NCI-H774 (cell line): ENCODE measurements at places on chromosomes 1 and 21.

DNA sequence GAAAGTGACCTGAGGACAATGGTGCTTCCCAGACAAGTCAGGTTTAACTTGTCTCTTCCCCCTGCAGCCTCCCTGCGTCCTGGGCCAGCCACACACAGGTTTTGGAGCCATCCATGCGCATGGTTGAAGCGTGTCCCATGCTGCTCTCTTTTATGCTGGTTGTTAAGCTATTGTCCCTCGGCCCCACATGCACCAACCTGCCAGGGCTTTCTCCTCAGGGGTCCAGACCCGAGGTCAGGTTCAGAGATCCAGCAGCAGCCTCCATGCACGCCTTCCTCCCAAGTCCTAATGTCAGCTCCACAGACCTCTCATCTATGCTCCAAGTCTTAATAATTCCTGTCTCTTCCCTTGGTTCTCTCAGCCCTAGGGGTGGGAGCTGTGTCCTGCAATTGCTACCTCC is 1.6 kb downstream of the ABCA4 start:
- DNase-seq, result no peak

GRCh38 chr1:890661-891060 is 33.1 kb upstream of the SAMD11 start:
- DNase-seq, result no peak

GRCh38 chr1:17094664-17095063 is 24.6 kb downstream of the PADI2 start:
- DNase-seq, result no peak

DNA sequence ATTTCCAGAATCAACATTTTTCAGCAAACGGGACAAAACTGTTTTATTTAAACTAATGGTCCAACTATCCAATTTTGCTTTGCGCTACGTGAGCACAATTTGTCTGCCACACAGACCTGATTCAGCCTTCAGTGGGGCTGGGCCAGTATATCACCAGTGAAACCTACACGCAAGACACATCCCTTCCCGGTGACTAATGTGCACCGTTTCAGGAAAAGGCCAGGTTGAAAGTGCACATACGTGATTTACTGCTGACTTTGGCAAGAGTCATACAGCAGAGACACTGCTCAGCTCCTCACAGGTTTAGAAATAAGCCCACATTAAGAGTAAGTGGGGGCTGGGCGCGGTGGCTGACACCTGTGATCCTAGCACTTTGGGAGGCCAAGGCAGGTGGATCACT is 5.1 kb upstream of the TMEM51 start:
- DNase-seq, result no peak

- DNase-seq, result no peak
These were observed 350.5 kb downstream of the MATN1 start for GRCh38 chr1:30372792-30373433.

DNA sequence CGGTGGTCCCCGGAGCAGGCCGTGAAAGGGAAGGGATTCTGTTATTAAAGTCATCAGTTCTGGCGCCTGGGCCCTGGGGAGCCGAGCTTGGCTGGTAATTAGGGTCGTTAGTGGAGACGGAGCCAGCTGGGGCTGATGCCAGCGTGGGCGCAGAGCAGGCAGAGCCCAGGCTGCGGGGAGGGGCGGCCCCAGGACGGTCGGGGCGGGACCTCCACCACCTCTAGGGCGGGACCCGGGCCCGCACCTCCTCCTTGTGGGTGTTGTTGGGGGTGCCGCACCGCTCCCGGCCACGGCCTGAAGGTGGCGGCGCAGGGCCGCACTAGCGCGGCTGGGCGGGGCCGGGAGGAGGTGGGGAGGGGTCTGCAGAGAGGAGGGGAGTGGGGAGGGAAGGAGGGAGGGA is 470.6 kb downstream of the PTPRU start:
- peak; percentile 31 for DNase-seq

GRCh38 chr1:159798893-159799292 is 3.3 kb upstream of the FCRL6 start:
- DNase-seq, result peak; percentile 82

DNA sequence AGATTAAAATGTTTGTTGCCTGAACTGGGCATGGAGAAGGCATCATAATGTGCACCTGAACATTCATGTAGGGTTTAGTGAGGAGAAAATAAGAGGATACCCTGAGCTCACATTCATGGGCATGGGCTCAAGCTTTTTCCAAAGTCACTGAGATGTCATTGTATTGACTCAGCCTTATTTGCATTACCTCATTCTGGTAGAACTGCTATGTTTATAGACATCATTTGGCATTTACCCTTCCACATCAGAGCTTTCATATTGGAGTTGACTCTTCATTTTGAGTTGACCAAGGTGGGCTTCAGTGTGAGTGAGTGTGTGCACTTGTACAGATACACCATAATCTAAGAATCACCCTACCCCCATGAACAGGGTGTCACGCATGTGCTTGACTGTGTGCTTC is 143.2 kb downstream of the PBX1 start:
- no peak for DNase-seq

- peak; percentile 24 for DNase-seq
These were observed 4.9 kb upstream of the POFUT2 start for GRCh38 chr21:45292399-45293219.

DNA sequence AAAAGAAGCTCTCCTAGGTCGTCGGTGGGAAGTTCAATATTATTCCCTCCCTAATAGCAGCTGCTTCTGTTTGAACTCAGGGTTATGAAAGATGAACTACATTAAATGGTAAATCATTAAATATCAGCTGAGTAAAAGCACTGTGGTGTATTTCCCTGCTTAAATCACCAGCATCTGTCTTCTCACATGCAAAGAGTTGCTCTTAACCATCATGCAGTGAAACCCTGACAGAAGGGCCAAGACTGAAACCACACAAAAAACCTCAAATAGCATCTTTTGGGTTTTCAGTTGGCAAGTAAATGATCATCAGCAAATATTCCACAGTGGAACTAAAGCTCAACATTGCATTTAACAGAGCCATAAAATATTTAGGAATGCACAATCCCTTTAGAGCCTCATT is 380.0 kb upstream of the ADGRL2 start:
- DNase-seq, result no peak

GRCh38 chr1:186557147-186557777 is 96.3 kb upstream of the PDC start:
- DNase-seq, result no peak

GRCh38 chr1:87959236-87959635 is 630.6 kb downstream of the LMO4 start:
- no peak for DNase-seq

DNA sequence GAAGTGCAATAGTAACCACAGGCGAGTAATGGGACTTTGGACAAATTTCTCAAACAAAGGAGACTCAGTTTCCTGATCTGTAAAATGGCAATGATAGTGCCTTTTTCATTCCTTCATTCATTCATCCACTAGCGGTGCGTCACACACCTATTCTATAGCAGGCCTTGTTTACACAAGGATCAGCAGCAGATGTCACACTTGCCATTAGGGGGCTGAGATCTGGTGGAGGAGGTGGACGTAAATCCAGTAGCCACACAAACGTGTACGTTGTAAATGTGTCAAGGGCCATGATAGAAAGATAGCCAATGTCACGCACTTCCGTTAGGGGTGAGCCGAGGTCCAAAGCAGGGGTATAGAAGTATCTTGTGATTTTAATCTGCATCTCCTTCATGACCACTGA is 34.2 kb downstream of the SERINC2 start:
- no peak for DNase-seq

DNA sequence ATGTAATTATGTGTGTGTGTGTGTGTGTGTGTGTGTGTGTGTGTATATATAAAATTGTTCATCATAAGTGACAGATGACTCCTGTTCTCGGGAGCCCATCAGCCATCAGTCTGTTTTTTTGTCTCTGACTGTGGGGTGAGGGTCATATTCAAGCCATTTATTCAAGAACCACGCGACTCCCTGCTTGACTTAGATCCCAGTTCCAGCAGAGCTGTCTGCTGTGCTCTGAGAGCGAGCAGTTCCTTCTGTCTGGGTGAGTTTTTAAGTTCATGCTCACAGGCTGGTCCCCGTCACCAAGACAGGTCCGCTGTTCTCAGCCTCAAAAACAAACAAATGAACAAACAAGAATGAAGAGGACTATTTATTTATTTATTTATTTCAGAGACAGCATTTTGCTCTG is 18.3 kb upstream of the NPPB start:
- DNase-seq, result no peak

GRCh38 chr1:57089221-57089620 is 123.4 kb upstream of the C8B start:
- no peak for DNase-seq

DNA sequence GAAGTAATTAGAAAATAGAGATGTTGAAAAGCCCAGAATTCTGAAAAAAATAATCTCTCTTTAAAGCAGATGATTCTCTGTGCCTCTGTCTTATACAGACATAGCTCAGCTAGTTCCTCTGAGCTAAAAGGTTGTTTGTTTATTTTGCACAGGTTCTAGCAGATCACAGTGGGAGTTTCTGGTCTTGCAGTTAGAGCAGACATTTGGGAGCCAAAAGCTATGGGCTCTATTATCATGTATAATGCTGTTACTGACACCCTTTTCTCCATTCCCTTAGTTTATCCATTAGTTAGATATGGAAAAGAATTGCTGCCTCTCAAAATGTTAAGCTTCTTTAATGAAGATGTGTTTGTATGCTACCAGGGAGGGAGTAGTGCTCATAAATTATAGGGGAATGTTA is 20.5 kb upstream of the CD55 start:
- DNase-seq, result no peak

DNA sequence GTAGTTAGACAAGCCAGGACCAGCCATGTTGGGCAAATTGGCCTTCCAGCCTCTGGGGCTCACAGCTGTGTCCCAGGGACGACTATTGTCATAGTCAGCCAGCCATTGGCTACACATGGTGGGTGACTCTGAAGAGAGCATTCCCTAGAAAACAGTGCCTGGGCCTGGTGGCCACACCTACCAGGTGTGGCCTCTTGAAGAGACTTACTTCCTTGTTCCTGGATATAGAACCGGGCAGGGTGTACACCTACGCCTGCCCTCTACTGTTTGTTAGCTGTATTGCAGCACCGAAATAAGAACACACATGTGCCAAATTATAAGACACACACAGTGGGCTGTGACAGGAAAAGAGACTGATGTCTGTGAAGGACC is 134.6 kb upstream of the ARHGEF16 start:
- DNase-seq, result peak; percentile 28

DNA sequence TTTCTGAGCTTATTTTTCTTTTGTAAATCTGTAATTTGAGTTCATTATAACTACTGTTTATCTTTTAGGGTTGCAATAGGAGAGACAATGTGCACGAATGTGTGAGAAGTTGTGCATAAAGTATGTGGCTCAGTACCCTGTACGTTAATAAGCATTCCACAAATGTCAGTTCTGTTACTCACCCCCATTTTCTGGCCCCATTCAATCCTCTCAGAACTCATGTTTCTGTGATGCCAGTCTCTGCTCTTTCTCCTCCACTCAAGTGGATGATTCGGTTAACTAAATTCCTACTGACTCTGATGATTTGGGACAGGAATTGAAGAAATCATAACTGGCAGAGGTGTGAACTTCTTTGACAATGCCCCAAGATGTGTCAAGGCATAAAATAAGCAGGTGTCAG is 10.2 kb upstream of the DMRTB1 start:
- no peak for DNase-seq
